ENCODE measurements at places on chromosomes 11 and 22. TPM values are rescaled to one million over a fixed set of nuclear protein-coding genes. Genes with fewer than 3 reads are reported as not detected.

The RASGRP2 gene
- total RNA-seq, result not detected

The IGSF9B gene
- 0.55 TPM for total RNA-seq

The FIBIN gene
- total RNA-seq, result not detected

The CEP126 gene
- total RNA-seq, result 2.7 TPM

The DTX4 gene
- 0.38 TPM for total RNA-seq

The IGF2 gene
- total RNA-seq, result 0.15 TPM

The C1QTNF4 gene
- not detected for total RNA-seq

The SCARF2 gene
- total RNA-seq, result 1.7 TPM

DNA sequence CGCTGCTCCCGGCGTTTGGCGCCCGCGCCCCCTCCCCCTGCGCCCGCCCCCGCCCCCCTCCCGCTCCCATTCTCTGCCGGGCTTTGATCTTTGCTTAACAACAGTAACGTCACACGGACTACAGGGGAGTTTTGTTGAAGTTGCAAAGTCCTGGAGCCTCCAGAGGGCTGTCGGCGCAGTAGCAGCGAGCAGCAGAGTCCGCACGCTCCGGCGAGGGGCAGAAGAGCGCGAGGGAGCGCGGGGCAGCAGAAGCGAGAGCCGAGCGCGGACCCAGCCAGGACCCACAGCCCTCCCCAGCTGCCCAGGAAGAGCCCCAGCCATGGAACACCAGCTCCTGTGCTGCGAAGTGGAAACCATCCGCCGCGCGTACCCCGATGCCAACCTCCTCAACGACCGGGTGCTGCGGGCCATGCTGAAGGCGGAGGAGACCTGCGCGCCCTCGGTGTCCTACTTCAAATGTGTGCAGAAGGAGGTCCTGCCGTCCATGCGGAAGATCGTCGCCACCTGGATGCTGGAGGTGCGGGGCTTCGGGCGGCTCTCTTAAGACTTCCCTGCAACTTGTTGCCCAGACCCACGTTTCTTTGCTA, at the start of gene CCND1:
Gene CCND1 (plus strand): TSS at position 162 of the 587 bp plus-strand sequence. CDS start 158 bp downstream, at position 320.
- peak; percentile 83 for DNase-seq

DNA sequence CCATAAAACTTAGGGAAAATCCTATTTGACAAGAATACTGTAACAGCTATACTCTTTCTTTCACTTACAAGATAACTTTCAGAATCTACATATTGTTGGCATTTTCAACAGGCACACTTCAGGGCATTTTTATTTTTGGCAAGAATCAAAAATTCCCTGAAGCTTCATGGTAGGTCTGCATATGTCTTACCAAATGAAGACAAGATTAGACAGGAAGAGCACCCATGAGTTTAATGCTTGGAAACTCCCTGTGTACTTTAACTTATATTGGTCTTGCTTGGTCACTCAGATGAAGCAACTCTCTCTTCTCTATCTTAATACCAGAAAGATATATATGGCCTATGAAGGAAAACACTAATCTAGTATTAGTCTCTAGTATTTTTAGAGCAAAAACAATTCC, 137.7 kb downstream of the ATG16L2 start:
- no peak for DNase-seq

- DNase-seq, result no peak
Observed at GRCh38 chr11:61153593-61154095, 7.6 kb downstream of the VPS37C start.

DNA sequence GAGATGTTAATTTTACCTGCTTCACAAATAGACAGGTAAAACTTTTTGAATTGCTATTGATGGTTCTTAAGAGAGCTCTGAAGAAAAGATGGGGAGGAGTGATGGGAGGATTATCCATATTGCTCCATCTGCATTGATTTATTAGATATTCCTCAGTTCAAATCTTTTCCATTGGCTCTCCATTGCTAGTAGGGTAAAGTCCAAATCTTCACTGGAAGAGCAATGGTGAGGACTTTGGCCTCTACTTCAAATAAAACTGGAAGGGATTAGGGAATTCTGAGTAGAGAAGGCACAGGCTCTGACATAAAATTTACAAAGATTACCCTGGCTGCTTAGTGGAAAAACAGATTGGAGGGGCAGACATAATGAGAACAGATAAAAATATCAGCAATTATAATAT, 1024.1 kb downstream of the LRRC4C start:
- no peak for DNase-seq

DNA sequence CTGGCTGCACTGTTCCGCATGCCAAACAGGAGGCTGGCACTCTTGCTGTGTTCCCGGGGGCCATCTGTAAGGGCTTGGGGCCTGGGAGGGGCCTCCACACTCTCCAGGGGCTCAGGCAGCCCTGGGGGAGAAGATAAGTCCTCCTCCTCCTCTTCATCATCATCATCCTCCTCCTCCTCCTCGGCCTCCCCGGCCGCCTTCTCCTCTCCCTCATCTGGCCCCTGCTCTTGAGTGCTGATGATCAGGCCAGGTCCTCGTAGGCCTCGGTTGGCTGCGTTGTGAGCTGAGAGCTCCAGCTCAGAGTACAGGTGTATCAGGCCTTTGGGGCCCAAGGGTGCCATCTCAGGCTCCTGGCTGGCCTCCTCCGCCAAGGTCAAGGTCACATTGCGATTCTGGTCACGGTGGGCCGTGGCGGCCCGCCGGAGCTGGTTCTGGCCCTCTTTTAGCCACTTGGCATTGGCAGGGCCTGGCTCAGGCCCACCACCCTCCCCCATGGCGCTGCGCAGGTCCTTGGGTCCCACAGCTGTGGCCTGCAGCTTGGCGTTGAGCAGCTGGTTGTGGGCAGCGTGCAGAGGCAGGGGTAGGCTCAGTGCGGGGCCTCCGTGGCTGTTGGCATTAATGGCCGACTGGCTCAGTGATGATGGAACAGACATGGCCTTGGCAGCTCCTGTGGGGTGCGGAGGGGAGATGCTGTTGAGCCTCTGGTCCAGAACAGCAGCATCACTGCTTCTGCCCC, 8.0 kb downstream of the APBB1 start:
- no peak for DNase-seq

DNA sequence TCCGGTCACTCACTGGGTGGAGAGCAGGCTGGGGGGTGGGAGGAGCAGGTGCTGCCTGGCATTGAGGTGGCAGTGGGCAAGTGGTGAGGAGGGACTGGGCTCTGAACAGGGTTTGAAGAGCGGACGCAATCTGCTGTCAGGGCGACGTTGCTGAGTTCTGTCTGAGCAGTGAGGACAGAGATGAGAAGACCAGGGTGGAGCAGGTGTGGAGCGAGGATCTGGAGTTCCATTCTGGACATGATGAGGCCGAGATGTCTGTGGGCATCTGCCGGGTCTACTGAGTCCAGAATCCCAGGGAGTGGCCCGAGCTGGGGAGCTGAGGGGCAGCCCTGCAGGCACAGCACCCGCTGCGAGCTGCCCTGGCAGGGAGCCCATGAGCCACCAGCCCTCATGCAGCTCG, 2.2 kb upstream of the MOV10L1 start:
- no peak for DNase-seq

- DNase-seq, result no peak
Observed at GRCh38 chr22:45649809-45650208, 21.8 kb upstream of the ATXN10 start.

GRCh38 chr11:71282581-71283351, 30.4 kb upstream of the SHANK2 start:
- DNase-seq, result no peak

DNA sequence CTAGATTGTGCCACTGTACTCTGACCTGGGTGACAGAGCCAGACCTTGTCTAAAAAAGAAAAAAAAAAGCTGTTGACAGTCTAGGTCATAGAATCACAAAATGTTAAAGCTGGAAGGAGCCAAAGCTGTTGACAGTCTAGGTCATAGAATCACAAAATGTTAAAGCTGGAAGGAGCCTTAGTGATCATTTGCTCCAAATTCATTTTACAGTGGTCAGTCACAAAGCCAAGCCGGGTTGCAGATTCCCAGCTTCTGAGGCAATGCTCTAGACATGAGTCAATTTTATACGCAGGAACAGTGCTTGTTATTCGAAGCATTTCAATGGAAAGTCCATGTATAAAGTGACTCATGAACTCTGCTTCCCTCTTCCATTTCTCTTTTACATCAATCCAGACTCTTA, 47.4 kb downstream of the SYT13 start:
- DNase-seq, result no peak

GRCh38 chr11:124799348-124800225, 619 bp downstream of the MSANTD2 start:
- DNase-seq, result no peak

DNA sequence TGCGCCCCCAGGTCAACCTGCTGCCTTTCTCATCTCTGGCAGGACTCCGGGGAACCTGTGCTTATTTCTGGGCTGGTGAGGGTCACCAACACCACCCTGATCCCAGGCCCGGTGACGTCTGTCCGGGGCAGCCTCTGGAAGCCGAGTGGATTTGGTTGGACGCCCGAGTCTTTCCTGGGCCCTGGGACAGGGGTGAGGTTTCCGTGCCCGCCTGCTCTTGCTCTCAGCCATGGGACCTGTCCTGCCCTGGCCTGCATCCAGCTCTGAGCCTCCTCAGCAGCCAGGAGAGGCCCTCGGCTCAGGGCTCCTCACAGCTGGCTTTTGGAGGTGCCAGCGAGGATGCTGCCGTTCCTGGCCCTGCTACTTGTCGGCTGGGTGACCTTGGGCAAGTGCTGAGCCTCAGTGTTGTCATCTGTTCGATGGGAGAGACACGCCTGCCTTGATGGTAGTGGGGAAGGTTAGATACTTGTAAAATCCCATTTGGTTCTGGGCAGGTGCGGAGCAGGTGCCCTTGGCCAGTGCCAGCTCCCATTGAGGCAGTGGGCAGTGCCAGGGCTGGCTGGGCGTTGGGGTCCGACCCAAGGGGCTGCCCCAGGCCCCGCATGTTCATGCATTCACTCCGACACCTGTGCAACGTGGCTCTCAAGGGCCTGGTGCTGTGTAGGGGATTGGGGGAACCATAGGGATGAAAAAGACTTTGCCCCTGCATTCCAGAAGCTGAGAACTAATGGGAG, 58.9 kb upstream of the THY1 start:
- DNase-seq, result no peak

GRCh38 chr22:48576333-48577013, 1251.2 kb downstream of the BRD1 start:
- DNase-seq, result no peak

GRCh38 chr11:41039592-41039991, 419.9 kb downstream of the LRRC4C start:
- DNase-seq, result no peak

DNA sequence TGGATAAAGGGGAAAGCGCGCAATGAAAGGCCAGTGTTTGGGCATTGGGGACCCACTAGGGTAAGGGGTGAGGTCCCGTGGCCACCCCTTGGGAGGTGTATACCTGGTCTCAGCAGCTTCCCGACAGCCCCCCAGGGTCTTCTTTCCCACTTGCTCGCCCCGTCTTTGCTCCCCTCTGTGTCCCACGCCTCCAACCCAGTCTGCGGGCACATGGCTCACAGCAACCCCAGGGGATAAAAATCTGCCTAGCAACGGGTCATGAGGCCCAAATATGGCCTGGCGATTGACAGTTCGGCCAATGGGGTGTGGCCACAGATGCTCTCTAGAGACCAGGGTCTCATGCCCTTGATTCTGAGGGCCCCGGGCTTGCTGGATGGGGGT, 41.6 kb downstream of the AHNAK start:
- DNase-seq, result no peak

DNA sequence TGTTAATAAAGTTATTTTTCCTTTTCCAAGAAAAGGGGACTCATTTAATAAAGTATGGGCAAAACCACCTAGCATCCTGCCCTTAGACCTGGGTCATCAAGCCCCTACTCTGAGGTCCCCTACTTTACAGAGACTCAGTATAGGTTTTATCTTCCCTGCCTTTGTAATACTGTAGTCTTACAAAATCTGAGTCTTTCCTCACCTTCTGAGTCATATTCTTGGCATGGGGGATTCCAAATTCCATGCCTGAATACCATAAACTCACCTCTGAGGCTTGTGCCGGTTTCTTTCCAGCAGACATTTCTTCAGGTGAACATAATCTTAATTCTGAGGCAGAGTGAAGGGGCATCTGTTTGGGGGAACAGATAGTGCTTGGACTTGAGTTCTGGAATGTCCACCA, 282.5 kb downstream of the KCNA4 start:
- no peak for DNase-seq

GRCh38 chr11:94332814-94333213, 28.4 kb downstream of the IZUMO1R start:
- DNase-seq, result no peak

GRCh38 chr11:105389952-105390351, 219.9 kb upstream of the GRIA4 start:
- DNase-seq, result no peak

GRCh38 chr22:26442086-26442756, 13.2 kb downstream of the ASPHD2 start:
- DNase-seq, result no peak

DNA sequence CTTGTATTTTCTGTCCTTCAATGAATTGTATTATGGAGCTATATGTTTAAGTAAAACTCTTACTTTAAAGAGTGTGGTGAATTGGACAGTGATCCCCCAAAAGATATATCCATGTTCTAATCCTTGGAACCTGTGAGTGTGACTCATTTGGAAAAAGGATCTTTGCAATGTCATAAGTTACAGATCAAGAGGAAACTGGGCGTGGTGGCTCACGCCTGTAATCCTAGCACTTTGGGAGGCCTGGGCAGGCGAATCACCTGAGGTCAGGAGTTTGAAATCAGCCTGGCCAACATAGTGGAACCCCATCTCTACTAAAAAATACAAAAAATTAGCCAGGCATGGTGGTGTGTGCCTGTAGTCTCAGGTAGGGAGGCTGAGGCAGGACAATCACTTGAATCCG, 36.7 kb downstream of the ELF5 start:
- DNase-seq, result no peak

DNA sequence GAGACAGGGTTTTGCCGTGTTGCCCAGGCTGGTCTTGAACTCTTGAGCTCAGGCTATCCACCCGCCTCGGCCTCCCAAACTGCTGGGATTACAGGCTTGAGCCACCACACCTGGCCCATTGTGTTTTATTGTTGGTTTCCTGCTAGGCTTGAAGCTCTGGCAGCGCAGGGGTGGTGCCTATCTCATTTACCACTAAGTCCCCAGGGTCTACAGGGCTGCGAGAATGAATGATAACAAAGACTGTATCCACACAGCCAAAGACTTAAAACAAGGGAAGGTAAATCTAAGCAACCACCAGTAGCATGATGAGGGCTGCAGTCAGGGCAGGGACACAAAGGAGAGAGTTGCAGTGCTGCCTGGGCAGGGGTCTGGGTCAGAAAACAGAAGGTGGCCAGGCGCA, 37.3 kb upstream of the XBP1 start:
- DNase-seq, result no peak

GRCh38 chr22:23393721-23394320, 186.3 kb downstream of the IGLL1 start:
- DNase-seq, result no peak

- no peak for DNase-seq
Observed at GRCh38 chr22:46613606-46614021, 6.6 kb upstream of the GRAMD4 start.

Measured in NCI-H460 (cell line).